ENCODE measurements at places on chromosomes 6 and 20.

- DNase-seq = no peak
Observed at GRCh38 chr6:123159861-123160260, 163.8 kb downstream of the CLVS2 start.

DNA sequence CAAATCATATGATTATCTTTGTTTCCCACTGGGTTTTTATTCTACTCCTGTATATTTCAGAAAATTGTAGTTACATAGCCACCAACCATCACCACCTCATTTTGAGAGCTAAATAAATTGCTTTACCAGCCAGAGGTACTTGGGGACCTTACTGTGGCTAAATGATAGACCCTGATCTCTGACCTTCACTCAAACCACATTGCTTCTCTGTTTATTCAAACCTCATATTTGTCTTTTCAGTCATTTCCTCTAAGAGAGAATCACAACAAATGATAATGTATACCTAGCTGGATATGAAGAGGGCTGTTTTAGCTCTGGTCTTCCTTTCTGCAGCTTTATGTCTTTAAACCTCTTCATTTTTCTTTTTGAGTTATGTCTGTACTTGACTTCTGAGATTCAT lies 142.8 kb downstream of the ADGB start:
- DNase-seq = no peak

DNA sequence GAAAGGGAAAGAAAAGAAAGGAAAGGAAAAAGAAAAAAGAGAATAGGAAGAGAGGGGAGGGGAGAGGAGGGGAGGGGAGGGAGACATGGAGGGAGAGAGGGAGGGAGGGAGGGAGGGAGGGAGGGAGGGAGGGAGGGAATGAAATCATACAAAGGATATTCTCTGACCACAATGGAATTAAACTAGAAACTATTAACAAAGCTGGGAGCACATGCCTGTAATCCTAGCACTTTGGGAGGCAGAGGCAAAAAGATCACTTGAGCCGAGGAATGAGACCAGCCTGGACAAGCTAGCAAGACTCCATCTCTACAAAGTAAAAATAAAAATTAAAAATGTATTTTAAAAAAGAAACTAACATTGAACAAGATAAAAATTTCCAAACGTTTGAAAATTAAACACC lies 62.8 kb downstream of the ILRUN start:
- DNase-seq = no peak

- no peak for DNase-seq
Observed at GRCh38 chr6:149905371-149905910, 7.5 kb upstream of the RAET1E start.

DNA sequence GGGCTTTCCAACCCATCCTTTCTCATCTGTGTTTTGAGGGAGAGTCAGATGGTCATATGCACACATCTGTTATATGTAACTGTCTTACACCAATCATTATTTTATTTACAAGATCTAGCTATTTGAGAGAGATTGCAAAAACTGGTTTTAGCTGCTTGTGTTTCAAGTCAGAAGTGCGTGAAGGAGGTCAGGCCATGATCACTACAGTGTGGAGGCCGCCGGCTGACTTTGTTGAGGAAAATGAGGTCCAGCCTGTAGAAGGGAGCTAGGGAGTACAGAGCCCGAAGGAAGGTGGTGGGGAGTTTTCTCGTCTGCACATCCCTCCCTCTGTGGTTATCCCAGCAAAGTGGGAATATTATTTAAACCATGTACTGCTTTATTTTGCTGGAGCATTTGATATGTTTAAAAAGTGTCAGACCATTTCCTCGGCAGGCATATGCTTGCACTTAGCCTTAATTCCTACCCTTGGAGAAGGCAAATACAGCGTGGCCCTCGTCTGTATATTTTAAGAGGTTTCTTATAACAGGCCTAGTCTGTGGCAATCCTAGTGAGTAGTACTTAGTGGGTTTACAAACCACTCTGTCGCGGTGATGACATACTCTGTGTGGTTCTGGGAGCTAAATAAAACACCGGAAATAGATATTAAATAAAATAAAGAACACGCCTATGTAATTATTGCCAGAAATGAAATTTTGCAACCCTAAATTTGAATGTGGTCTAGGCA lies 95.6 kb downstream of the UST start:
- no peak for DNase-seq

GRCh38 chr6:136720045-136720770 lies 72.1 kb downstream of the MAP3K5 start:
- no peak for DNase-seq

GRCh38 chr6:43405354-43405753 lies 22.0 kb upstream of the ABCC10 start:
- DNase-seq = no peak

DNA sequence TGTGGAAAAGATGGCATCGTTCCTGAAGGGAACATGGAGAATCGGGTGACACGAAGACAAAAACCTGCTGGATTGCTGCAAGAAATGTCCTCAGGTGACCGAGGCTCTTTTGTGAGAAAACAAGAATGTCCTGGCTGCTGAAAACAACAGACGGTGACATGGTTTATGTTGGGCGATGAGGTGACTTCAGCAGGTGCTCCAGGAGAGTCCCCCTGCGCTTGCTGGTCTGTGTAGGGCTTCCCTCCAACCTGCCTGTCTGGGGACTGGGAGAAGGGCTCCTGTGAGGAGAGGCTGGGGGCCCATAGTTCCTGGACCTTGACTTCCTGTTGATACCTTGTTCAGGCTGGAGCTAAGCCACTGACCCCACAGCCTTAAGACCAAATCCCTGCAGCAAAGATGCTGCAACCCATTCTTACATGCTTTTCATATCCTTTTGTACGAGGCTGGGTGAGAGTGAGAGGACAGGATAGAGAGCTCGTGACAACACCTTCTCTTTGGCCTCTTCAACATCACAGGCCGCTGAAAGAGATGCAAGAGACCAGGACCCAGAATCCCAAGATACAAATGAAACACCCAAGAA lies 134.8 kb downstream of the CD83 start:
- DNase-seq = no peak

DNA sequence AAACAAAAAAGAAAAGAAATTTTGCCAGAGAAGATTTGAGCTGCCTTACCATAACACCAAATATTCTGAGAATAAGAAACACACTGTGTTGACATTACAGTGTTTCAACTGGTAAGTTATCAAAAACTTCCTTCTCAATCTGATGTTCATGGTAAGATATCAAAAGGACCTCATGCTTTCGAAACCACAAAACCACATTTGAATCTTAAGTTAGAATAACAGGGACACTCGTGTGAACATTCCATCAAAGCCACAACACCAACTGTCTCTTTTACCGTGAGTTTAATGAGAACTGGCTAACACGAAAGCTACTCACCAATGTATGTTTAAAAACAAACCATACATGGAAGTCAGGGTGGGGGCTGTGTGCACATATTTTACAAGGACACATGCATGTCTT lies 73.0 kb upstream of the OPRM1 start:
- DNase-seq = no peak

- DNase-seq = no peak
Observed at GRCh38 chr20:31670371-31671228, 32.9 kb downstream of the COX4I2 start.

- peak; percentile 23 for DNase-seq
Observed at GRCh38 chr6:69816569-69816968, 19.8 kb upstream of the LMBRD1 start.

DNA sequence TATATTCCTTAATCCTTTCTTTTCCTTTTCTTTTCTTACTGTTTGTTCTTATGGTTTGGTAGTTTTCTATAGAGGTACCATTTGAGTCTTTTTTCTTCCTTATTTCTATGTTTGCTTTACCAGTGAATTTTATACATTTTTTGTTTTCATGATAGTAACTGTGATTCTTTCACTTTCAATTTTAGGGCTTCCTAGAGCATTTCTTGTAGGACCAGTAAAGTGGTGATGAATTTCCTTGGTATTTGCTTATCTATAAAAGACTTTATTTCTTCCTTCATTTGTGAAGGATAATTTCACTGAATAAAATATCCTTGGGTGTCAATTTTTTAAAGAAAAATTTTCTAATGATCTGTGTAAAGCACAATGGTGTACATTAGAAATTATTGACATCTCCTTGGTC lies 637.4 kb downstream of the CD109 start:
- no peak for DNase-seq

DNA sequence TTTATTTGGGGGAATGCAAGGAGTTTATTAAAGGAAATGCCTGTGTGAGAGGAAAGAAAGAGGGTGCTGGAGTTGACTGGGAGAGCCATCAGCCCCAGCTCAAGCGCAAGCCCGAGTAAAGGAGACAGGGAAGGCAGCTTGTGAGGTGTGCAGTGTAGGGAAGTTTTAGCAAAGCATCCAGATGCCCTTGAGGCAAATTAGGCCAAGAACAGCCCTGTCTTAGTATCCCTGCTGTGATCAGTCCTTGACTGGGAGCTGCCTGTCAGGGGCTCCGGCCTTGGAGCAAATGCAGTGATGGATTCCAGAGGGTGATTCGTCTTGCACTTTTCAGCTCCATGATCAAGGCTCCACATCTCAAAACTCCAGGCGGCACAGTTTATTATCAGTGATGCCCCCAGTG lies 561.7 kb downstream of the KIF16B start:
- no peak for DNase-seq

DNA sequence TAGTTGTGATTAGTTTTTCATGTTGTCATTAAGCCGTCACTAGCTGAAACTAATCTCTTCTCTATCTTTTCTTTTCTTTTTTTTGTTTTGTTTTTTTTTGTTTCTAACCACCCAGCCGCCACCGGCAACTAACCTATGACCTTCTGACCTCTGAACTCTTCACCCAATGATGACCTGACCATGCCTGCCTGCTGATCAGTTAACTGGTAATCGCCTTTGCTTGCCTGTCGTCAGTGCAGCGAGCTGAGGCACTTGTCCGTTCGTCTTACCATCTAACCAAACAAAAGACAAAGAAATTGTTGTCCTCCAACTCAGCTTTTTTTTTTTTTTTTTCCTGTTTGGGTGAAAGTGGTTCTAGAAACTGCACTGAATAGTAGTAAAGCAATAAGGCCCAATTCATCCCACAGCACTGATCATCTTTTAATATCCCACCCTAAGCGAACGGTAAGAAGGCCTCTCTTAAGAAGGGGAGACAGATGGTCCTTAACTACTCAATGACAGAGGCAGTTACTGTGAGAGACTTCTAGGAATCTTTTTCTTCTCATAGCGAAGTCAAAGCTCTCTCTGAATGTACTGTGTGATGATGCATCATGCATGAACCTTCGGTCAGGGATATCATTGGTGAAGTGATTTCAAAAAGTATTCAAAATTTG lies 156.2 kb downstream of the QKI start:
- no peak for DNase-seq

GRCh38 chr6:85134172-85134571 lies 315.7 kb upstream of the NT5E start:
- DNase-seq = no peak

- DNase-seq = no peak
Observed at GRCh38 chr20:46463852-46464251, 49.5 kb downstream of the ZNF334 start.

DNA sequence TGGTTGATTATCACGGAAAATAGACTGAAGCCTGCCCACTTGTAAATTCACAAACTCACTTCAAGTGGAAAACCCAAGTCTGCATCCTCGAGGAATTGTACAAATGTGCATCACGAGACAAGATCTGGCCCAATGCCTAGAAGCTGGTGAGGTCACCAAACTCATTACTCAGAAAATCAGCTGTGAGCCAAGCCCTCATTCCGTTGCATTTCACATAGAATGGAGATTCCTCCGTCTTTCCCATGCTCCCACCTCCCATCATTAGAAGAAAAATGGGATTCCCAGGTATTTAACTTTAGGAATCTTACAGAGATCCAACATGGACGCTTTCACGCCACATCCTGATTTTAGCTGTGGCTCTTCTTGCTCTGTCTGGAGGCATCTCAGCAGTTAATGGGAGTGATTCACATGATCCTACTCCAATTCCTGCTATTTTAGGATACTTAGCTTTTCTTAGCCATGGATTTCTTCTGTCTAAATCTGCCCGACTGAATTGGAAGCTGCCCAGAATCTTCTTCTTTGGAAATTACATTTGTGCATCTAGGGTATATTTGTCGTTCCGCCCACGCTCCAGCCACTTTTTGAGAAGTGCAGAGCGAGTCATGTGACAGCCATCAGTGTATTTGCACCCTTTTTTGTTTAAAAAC lies 68.7 kb upstream of the STMND1 start:
- DNase-seq = no peak

DNA sequence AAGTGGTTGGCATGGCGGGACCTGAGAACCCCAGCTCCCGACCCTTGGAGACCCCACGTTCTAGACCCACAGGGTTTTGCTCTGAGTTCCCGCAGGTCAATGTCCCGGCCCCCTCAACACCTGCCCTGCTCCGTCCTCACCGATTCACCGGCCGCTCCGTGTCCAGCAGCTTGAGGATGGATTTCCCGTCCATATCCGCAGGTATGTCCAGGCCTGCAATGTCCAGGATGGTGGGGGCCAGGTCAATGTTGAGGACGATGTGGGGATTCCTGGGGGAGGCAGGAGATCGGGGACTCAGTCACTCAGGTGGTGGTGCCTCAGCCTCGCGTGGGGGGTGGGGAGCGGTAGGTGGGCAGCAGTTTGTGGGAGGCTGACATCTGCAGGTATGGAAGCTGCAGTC lies 106.7 kb downstream of the SULF2 start:
- no peak for DNase-seq

GRCh38 chr20:31278178-31278577 lies 20.7 kb downstream of the DEFB115 start:
- DNase-seq = no peak

GRCh38 chr6:109069746-109070145 lies 24.9 kb downstream of the SESN1 start:
- no peak for DNase-seq

DNA sequence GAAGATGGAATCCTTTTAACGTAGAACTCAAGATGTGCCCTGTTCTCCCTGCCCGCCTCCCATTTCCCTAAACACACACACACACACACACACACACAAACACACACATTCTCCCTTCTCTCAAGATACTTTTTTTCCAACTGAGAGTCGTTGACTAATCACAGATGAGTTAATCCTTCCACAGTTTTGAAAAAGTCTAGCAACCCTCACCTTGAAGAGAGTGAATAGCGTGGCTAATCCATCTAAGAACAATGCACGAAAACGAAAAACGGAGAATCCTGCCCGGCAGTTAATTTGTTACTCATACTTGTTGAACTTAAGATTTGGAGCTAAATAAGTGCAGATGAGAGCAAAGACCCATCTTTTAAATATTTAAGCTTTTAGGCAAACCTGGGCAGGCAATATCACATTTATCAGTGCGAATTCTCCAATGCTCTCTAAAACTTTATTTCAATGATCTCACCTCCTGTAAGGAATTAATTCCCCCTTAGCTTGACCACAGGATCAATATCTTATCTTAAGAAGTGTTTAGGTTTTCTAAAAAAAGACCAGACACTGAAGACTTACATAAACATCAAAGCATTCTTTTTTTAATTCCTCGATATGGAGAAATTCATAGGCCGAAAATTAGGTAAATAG lies 1.1 kb downstream of the AGPAT4 start:
- DNase-seq = no peak

GRCh38 chr6:106460481-106460880 lies 100.0 kb downstream of the CRYBG1 start:
- no peak for DNase-seq

- no peak for DNase-seq
Observed at GRCh38 chr20:61879303-61879620, 186.4 kb downstream of the TAF4 start.

Measured in activated CD4-positive, alpha-beta T cell treated with anti-CD3 and anti-CD28 coated beads, Interleukin-2, amount 10 ng/mL, durations not matched to agents 7 days and 5 days (primary cell).